Psoas muscle (tissue), 8 donors: ENCODE measurements at places on chromosomes 16 and 17. TPM values are rescaled to one million over a fixed set of nuclear protein-coding genes. Genes with fewer than 3 reads are reported as not detected.

TP53TG3 gene
- not detected for total RNA-seq

ELAC2 gene
- total RNA-seq, result 51.6 TPM

SYT17 gene
- 0.58 TPM for total RNA-seq

KRTAP16-1 gene
- not detected for total RNA-seq

LIG3 gene
- total RNA-seq, result 28.0 TPM

SDR42E1 gene
- total RNA-seq, result not detected

SYCE1L gene
- not detected for total RNA-seq

TNFSF12 gene
- total RNA-seq, result 23.4 TPM

COPZ2 gene
- 64.1 TPM for total RNA-seq

ST6GALNAC1 gene
- total RNA-seq, result 0.56 TPM

PPL gene
- 7.2 TPM for total RNA-seq

CA4 gene
- 11.4 TPM for total RNA-seq

BCL6B gene
- total RNA-seq, result 11.9 TPM

CLUH gene
- 105 TPM for total RNA-seq

CEP20 gene
- total RNA-seq, result 49.6 TPM

HOXB8 gene
- not detected for total RNA-seq

TRIM25 gene
- total RNA-seq, result 12.4 TPM

ITGAX gene
- 2.6 TPM for total RNA-seq

MSLN gene
- total RNA-seq, result not detected

MAP3K3 gene
- total RNA-seq, result 27.4 TPM

DOC2A gene
- total RNA-seq, result 0.11 TPM

HYDIN gene
- total RNA-seq, result 0.85 TPM

IL32 gene
- 144 TPM for total RNA-seq

PROCA1 gene
- total RNA-seq, result 0.37 TPM

PRDM7 gene
- total RNA-seq, result not detected

SOCS7 gene
- total RNA-seq, result 21.1 TPM

CAMKK1 gene
- 1.8 TPM for total RNA-seq

CDH3 gene
- not detected for total RNA-seq

TRPV2 gene
- 7.6 TPM for total RNA-seq

OR3A3 gene
- total RNA-seq, result not detected

TMIGD1 gene
- not detected for total RNA-seq

CDH5 gene
- 21.4 TPM for total RNA-seq

NPW gene
- not detected for total RNA-seq

PLLP gene
- total RNA-seq, result 0.39 TPM

SRL gene
- total RNA-seq, result 464 TPM

TEX19 gene
- total RNA-seq, result 0.24 TPM

CDK3 gene
- 0.61 TPM for total RNA-seq

MT1H gene
- not detected for total RNA-seq

FBXO39 gene
- not detected for total RNA-seq

ADAD2 gene
- total RNA-seq, result not detected
